ENCODE measurements at places on chromosomes 16 and 17.

- DNase-seq, result no peak
Observed at GRCh38 chr17:56939869-56940484, 20.9 kb downstream of the COIL start.

- no peak for DNase-seq
Observed at GRCh38 chr17:8946476-8946875, 19.0 kb downstream of the PIK3R5 start.

GRCh38 chr16:80704751-80705505 lies 99.5 kb downstream of the CDYL2 start:
- DNase-seq, result no peak

- no peak for DNase-seq
Observed at GRCh38 chr16:48911700-48912099, 301.7 kb upstream of the N4BP1 start.

DNA sequence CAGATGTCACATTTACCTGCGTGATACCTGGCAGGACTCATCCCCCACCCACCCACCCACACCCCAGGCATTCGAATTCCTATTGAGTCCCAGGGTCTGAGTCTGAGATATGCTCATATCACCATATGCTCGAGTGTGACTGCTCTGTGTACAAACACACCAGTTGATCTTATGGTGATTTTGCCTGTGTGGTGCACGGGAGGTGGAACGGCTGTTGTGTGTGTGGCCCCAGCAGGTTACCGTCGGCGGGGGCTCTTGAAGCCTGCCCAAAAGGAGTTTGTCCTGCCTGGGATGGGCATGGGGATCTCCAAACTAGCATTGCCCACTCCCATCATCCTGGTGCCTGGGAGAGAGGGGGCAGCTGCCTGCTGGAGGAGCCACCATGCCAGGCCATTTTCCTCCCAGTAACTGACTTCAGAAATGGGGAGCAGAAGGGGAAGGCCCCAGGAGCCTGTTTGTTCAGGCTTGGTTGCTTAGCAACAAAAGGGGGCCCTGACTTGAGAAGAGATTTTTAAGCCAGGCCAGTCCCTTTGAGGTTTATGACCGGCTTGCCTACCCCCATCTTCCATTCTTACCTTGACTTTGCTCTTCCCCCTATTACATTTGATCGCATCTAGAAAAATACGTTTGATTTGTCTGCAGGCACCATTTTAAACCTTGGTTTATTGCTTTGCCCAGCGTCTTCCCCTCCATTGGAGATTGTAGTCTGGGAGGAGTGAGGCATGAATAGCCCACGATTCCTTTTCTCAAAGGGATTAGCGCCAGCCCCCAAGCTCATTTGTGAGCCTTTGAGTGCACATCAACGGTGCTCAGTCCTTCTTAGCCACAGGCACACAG lies 217.7 kb downstream of the CCDC182 start:
- no peak for DNase-seq

- DNase-seq, result no peak
Observed at GRCh38 chr16:9578459-9578858, 487.0 kb downstream of the HAPSTR1 start.

DNA sequence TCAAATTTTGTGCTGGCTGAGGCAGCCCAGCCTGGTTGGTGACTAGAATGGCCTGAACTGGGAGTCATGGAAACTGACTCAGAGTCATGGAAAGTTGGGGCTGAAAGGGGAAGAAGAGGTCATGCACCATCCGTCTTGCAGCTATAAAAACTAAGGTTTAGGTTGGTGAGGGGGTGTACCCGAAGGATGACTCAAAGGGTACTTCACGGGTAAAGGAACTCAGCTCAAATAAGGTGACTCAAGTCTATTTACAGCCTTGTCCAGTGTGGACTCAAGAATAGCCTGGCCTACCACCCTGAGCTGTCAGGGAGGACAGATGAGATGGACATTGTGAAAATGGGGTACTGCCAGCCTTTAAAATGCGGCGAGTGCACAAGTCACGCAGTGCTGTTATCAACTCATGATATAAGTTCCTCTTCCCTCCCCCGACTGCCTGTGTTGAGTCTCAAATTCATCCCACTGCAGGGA lies 18.6 kb downstream of the CD300LB start:
- DNase-seq, result no peak

- no peak for DNase-seq
Observed at GRCh38 chr17:11205659-11206058, 35.4 kb upstream of the SHISA6 start.

DNA sequence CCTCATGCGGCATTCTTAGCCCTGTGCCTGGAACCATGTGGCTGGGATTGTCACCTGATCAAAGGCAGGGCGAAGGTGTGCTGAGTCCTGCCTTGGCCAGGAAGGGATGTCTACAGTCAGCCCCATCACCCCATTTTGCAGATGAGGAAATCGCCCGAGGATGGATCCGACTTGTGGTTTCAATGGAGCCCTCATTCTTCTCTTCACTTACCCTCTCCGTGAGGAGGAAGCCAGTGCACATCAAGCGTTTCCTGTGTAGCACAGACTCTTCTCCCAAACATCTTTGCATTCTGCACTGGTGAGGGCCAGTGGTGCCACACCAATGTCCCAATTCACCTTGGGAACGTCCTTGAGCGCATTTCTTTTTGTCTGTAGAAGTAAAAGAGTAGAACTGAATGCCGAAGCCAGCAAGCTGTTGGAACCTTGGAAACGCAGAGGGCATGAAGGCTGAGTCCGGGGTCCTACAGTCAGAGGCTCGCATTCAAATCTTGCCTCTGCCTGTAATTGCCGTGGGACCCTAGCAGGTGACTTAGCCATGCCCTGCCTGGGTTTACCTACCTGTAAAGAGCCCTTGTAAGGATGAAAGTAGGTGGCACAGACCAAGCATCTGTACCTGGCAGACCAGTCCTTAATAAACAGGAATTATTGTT lies 85.4 kb downstream of the IRF8 start:
- no peak for DNase-seq

DNA sequence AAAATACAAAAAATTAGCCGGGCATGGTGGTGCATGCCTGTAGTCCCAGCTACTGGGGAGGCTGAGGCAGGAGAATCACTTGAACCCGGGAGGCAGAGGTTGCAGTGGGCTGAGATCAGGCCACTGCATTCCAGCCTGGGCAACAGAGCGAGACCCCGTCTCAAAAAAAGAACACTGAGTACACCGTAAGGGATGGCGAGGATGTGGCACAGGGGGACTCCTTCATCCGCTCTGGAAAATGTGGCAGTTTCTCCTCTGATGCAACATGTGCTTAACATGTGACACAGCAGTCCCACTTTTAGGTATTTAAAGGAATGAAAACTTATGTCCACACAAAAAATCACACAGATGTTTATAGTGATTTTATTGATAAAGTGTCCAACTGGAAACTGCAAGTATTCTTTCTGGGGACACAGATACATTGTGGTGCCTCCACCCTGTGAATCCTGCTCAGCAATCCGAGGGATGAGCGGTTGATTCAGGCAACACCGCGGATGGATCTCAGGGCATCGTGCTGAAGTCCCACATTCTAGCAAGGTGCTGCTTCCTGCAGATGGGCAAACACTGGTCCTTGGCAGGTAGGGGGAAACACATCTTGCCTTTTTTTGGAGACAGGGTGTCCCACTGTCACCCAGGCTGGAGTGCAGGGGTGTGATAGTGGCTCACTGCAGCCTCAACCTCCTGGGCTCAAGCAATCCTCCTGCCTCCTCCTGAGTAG lies 3.5 kb upstream of the C16orf95 start:
- DNase-seq, result no peak

DNA sequence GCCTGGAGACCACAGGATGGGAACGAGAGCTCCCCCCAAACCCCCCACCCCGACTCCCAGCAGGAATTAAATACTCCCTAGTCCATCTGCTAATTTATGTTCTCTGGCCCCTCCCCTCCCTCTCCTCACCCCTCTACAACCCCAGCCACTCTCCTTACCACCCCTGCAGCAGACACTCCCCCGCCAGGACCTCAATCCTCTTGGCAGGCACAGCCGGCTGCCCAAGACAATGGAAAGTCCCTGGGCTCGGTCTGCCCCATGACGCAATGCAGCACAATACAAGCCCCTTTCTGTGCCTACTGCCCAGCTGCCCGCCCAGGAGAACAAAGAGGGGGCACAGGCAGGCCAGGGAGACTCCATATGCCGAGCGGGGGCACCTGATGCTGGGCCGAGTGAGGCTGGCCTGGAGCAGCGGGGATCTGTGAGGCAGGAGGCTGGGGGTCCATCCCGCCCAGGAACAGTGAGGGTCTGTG lies 30.3 kb upstream of the CDC42EP4 start:
- no peak for DNase-seq

- DNase-seq, result peak; percentile 29
Observed at GRCh38 chr17:47789611-47790561, 31.7 kb downstream of the OSBPL7 start.

DNA sequence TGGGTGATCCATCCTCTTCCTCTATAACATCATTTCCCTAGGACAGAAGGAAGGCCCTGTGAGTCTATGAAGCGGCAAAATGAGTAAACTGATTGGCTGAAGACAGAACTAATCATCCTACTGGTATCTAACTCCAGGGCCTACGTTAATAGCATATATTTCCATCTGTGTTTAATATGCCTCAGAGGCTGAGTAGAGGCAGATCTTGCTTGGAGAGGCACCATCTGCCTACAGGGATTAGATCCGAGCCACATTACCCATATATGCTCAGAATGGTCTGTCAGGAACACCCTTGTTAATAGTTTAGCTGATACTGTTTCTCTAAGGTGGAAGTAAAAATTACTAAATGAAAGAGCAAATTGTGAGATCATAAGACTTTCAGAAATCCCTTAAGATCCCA lies 13.2 kb upstream of the FOXJ1 start:
- no peak for DNase-seq

- DNase-seq, result no peak
Observed at GRCh38 chr17:37642681-37643080, 565 bp downstream of the DDX52 start.

- DNase-seq, result no peak
Observed at GRCh38 chr17:16037636-16038035, 38.0 kb downstream of the TTC19 start.

Measured in stimulated activated CD4-positive, alpha-beta T cell treated with anti-CD3 and anti-CD28 coated beads, Interleukin-15, amount 100 ng/mL, for 1 hour (primary cell).